Activated CD4-positive, alpha-beta T cell treated with anti-CD3 and anti-CD28 coated beads for 36 hours (primary cell): ENCODE measurements at places on chromosomes 7 and 10.

DNA sequence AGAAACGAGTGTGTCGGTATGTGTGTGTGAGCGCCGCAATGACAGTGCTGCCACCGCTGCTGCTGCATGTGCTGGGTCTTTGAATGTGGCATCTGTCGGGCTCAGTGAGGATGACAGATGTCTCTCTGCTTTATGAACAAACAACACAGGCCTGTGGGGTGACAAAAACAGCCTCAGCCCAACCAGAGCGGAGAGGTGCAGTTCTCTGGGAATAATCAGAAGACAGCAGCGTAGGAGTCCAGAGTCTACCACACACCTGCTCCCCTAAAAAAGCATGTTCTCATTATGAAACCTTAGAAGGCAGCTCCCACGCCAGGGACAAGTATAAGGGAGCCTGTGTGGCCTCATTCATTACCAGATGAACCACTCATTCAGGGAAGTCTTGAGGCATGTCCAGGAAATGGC lies 278.3 kb downstream of the KCNMA1 start:
- H3K4me3 ChIP-seq, result no peak overlapping the region
- no peak overlapping the region for H3K27ac ChIP-seq
- H3K36me3 ChIP-seq, result no peaks in the 10 kb centered on the region
- H3K27me3 ChIP-seq, result peaks cover 5% of the 10 kb centered on the region
- no peak for DNase-seq
- H3K4me1 ChIP-seq, result no peaks in the 10 kb centered on the region

GRCh38 chr7:70704831-70705346 lies 427.1 kb upstream of the GALNT17 start:
- no peak overlapping the region for H3K27ac ChIP-seq
- H3K4me3 ChIP-seq, result no peak overlapping the region
- no peak for DNase-seq
- no peaks in the 10 kb centered on the region for H3K4me1 ChIP-seq

GRCh38 chr7:69166979-69167516 lies 431.2 kb upstream of the AUTS2 start:
- no peaks in the 10 kb centered on the region for H3K36me3 ChIP-seq
- H3K27ac ChIP-seq, result no peak overlapping the region
- DNase-seq, result no peak
- H3K27me3 ChIP-seq, result no peaks in the 10 kb centered on the region
- no peak overlapping the region for H3K4me3 ChIP-seq

DNA sequence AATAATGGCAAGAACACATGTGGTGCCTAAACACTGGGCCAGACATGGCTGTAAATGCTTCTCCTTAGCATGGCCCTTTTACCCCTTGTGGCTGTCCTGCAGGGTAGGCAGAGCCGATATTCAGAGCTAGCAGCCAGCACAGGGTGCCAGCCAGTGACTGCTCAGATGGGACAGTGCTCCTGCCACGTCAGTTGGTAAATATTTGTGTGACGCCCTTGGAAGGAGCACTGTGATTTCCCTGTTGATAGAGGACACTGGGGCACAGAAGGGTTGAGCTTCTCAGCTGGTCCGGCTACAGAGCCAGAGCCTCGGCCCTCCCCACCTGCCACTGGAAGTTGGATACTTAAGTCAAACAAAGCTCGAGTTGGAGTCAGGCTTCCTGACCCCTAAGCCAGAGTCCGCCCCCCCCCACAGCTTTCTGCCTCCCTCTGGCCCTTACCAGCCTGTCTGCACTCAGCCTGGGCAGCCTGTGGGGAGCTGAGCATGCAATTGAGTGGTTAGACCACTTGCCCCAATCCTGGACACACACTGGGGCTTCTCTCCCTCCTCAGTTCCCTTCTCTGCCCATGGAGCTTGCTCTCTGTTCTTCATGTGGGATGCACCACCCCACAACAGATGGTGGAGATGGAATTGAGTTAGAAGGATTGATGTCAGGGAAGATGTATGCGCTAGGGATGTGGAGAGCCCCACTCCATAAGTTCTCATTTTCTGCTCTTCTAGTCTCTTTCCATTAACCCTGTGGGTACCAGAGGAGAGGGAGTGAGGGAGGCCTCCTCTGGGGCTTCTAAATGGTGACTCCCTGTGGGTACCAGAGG lies 350.8 kb downstream of the PLXNA4 start:
- H3K27ac ChIP-seq, result no peak overlapping the region
- no peaks in the 10 kb centered on the region for H3K4me1 ChIP-seq
- H3K4me3 ChIP-seq, result no peak overlapping the region
- no peaks in the 10 kb centered on the region for H3K36me3 ChIP-seq

GRCh38 chr10:30088178-30088577 lies 28.8 kb upstream of the JCAD start:
- no peaks in the 10 kb centered on the region for H3K4me1 ChIP-seq
- DNase-seq, result no peak
- no peak overlapping the region for H3K27ac ChIP-seq
- H3K4me3 ChIP-seq, result no peak overlapping the region
- H3K27me3 ChIP-seq, result peaks cover 12% of the 10 kb centered on the region

GRCh38 chr10:9069136-9069535 lies 1014.6 kb downstream of the GATA3 start:
- no peaks in the 10 kb centered on the region for H3K36me3 ChIP-seq
- H3K27ac ChIP-seq, result no peak overlapping the region
- no peaks in the 10 kb centered on the region for H3K27me3 ChIP-seq
- DNase-seq, result peak; percentile 17

DNA sequence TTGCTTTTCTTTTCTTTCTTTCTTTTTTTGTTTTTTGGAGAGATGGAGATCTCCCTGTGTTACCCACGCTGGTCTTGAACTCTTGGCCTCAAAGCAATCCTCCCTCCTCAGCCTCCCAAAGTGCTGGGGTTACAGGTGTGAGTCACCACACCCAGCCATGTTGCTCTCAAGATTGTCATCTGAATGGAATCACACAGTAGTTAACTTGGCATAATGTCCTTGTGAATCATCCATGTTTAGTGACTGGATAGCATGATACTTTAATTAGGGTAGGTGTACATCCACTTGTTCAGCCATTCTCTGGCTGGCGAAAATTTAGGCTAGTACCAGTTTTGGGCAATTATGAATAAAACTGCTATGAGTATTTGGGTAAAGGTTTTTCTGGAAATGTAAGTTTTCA lies 15.4 kb upstream of the GRB10 start:
- no peak overlapping the region for H3K27ac ChIP-seq
- peaks cover 21% of the 10 kb centered on the region for H3K27me3 ChIP-seq
- no peak for DNase-seq
- no peaks in the 10 kb centered on the region for H3K4me1 ChIP-seq
- H3K4me3 ChIP-seq, result no peak overlapping the region

DNA sequence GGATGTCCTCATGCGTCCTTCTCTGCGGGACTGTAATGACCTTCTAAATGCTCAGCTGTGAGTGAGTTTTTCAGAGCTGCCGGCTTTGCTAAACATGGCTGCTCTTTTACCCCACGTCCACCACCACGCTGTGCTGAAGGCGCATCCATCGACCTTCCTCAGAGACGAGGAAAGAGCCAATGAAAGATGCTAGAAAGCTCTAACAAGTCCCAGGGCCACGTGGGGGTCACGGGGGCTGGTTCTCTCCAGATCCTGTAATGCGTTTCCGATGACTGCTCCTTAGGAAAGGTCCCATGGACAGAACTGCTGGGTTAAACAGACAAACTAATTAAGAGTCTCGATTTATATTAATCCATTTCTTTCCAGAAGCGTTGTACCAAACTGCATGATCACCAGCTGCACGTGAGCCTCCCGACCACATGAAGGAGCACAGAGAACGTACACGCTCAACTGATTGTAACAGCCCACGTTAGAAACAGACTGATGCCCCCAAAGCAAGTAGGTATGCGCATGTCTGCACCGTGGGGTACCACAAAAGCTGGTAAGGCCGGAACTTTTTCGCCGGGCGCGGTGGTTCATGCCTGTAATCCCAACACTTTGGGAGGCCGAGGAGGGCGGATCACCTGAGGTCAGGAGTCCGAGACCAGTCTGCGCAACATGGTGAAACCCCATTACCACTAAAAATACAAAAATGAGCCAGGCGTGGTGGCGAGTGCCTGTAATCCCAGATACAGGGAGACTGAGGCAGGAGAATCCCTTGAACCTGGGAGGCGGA lies 109.6 kb downstream of the TCERG1L start:
- H3K36me3 ChIP-seq, result no peaks in the 10 kb centered on the region
- peaks cover 2% of the 10 kb centered on the region for H3K27me3 ChIP-seq
- H3K4me3 ChIP-seq, result no peak overlapping the region
- no peak overlapping the region for H3K27ac ChIP-seq
- DNase-seq, result no peak

- H3K36me3 ChIP-seq, result no peaks in the 10 kb centered on the region
- no peak for DNase-seq
- H3K4me1 ChIP-seq, result no peaks in the 10 kb centered on the region
- H3K27me3 ChIP-seq, result no peaks in the 10 kb centered on the region
- no peak overlapping the region for H3K27ac ChIP-seq
Measured at GRCh38 chr7:17680026-17680425, 260.3 kb downstream of the SNX13 start.

DNA sequence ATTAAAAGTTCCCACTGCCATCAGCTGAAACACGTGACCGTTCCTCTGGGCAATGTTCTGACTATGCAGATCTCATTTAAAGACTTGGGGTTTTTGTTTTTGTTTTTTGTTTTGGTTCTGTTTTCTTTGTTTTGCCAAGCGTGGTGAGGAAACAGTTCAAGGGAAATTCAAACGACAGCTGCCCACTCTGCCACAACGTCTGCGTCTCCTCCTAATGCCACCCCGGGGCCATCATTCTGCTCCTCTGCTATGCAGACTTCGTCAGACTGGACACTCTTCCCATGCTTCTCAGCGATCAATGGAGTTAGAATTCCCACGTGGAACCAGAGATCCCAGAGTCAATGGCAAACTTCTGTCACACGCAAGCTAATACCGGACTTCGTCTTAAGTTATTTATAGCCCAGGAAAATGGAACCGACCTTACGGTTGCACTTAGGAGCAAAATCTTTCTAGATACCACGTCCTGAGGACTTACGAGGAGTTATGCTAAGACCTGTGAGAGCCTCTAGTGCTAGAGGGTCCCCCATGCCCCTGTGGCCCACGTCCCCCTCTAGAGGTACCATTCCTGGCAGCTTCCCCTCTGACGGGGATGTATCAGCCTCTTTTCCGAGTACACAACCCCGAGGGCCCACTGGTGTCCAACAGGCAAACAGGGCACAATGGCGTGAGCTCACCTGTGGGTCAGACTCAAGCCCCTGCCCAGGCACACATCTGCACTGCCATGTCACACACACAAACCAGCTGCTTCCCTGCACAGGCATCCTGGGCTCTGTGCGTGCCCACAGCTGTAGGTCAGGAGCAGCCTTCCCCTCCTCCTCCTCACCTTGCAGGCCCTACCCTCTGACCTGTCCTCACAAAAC lies 24.4 kb downstream of the EBF3 start:
- no peak overlapping the region for H3K4me3 ChIP-seq
- H3K27ac ChIP-seq, result no peak overlapping the region
- no peak for DNase-seq
- H3K36me3 ChIP-seq, result no peaks in the 10 kb centered on the region

- H3K27ac ChIP-seq, result no peak overlapping the region
- H3K4me1 ChIP-seq, result peaks cover 38% of the 10 kb centered on the region
- peaks cover 76% of the 10 kb centered on the region for H3K27me3 ChIP-seq
- H3K4me3 ChIP-seq, result peak overlapping the region; percentile 3
Measured at GRCh38 chr10:100745882-100746783, 751 bp downstream of the PAX2 start.

DNA sequence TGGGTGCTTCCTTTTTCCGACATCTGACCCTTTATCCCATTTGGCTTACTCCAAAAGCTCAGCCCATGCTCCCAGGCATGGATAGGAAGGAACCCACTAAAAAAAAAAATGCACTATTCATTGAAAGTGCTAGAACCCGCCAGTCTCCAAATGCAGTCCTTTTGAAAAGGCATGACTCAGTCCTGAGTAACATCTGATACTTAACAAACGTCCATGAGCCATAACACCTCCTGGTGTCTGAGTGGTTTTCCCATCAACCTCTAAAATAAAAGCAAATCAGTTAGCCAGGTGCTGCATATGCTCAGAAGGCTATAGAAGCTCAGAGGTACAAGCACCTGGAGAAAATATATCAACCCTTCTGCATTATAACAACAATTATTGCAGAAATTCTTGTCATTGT lies 45.0 kb upstream of the CACUL1 start:
- H3K27me3 ChIP-seq, result peaks cover 7% of the 10 kb centered on the region
- no peak overlapping the region for H3K4me3 ChIP-seq
- H3K27ac ChIP-seq, result no peak overlapping the region
- no peaks in the 10 kb centered on the region for H3K36me3 ChIP-seq
- no peaks in the 10 kb centered on the region for H3K4me1 ChIP-seq
- DNase-seq, result no peak

DNA sequence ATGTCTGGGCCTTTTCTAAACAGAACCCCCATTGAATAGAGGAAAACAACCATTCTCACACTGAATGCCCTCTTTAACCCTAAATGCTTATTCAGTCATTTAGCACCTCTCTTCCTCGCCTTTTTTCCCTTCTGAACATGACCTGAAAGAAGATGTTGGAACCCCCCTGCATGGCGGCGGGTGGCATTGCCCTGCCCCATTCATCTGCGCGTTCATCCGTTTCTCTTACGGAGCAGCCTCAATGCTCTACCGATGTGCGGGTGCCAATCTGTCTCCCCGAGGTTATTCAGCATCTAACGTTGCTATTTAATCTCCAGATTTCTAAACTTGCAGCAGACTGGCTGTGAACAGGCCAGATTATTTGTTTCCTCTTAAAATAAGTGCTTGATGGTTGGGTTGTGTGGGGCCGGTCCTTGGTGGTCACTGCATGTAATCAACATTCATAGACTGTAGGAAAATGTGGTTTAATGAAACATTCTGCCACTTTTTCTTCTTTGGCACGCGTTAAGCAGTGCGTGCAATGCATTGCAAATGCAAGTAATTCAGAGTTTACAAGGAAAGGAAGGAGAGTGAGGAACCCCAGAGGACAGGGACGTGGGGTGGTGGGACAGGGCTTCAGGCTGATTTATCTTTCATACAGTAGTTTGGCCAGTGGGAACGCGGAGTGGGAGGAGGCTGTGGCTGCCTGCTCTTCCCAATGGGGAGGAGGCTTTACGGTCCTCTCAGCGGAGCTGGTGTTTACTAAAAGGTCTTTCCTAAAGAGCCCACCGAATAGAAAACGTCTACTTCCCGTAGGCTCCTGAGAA lies 286.7 kb downstream of the DPP6 start:
- no peak overlapping the region for H3K4me3 ChIP-seq
- no peaks in the 10 kb centered on the region for H3K4me1 ChIP-seq
- no peak for DNase-seq
- no peak overlapping the region for H3K27ac ChIP-seq
- no peaks in the 10 kb centered on the region for H3K27me3 ChIP-seq

- DNase-seq, result no peak
- H3K4me1 ChIP-seq, result no peaks in the 10 kb centered on the region
- H3K27ac ChIP-seq, result no peak overlapping the region
- H3K4me3 ChIP-seq, result no peak overlapping the region
- H3K27me3 ChIP-seq, result peaks cover 6% of the 10 kb centered on the region
Measured at GRCh38 chr7:37482953-37483352, 34.3 kb upstream of the ELMO1 start.
